ENCODE measurements at places on chromosomes 6 and 20. TPM values are rescaled to one million over a fixed set of nuclear protein-coding genes. Genes with fewer than 3 reads are reported as not detected.

The DZANK1 gene
- total RNA-seq, result 3.2 TPM

The PRPH2 gene
- 5.8 TPM for total RNA-seq

The C4A gene
- total RNA-seq, result 107 TPM

The RNF39 gene
- not detected for total RNA-seq

The SRMS gene
- total RNA-seq, result not detected

The IDH3B gene
- total RNA-seq, result 78.7 TPM

The RAMACL gene
- total RNA-seq, result 1.3 TPM

The HAO1 gene
- not detected for total RNA-seq

The STX7 gene
- total RNA-seq, result 73.4 TPM

The TINAG gene
- not detected for total RNA-seq

The MOXD1 gene
- 21.3 TPM for total RNA-seq

The DNPH1 gene
- 18.1 TPM for total RNA-seq

The IP6K3 gene
- total RNA-seq, result 0.50 TPM

The LINC00237 gene
- total RNA-seq, result 4.4 TPM

The EBF4 gene
- 17.4 TPM for total RNA-seq

The SMIM8 gene
- total RNA-seq, result 16.8 TPM

The TRAPPC3L gene
- 16.1 TPM for total RNA-seq

The WFDC11 gene
- total RNA-seq, result not detected

The MEP1A gene
- total RNA-seq, result not detected

The C6orf118 gene
- total RNA-seq, result 20.7 TPM

The CRISP2 gene
- total RNA-seq, result 0.44 TPM

The MEI4 gene
- total RNA-seq, result 1.7 TPM

The TGM3 gene
- total RNA-seq, result 0.40 TPM

The FAM209B gene
- total RNA-seq, result not detected

The MAFB gene
- 7.3 TPM for total RNA-seq

The KCNQ2 gene
- 30.7 TPM for total RNA-seq

The FERMT1 gene
- total RNA-seq, result 5.2 TPM

The CALHM6 gene
- total RNA-seq, result 8.5 TPM

The DEFB132 gene
- not detected for total RNA-seq

The MAP7 gene
- total RNA-seq, result 9.9 TPM
